Effector CD8-positive, alpha-beta T cell (primary cell): ENCODE measurements at places on chromosomes 16 and 17.

GRCh38 chr16:85616607-85617321 lies 3.6 kb downstream of the GSE1 start:
- DNase-seq: no peak

GRCh38 chr17:59778996-59779395 lies 71.5 kb downstream of the VMP1 start:
- DNase-seq: no peak

DNA sequence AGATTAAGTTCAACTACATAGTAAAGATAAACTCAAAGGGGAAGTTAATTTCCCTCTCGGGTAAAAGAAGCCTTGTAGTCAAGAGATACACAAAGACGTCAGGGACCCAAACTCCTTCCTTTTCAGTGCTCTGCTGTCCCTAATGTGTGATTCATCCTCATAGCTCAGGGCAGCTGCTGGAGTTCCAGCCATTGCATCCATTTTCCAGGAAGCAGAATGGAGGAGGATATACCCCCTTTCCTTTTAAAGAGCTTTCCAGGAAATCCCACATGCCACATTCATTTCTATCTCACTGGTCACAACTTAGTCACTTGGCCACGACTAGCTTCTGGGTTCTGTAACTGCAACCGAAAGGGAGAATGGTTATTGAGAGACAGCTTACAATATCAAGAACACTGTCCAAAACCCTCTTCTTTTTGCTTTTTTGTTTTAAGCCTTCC lies 95.3 kb downstream of the SOCS1 start:
- no peak for DNase-seq

DNA sequence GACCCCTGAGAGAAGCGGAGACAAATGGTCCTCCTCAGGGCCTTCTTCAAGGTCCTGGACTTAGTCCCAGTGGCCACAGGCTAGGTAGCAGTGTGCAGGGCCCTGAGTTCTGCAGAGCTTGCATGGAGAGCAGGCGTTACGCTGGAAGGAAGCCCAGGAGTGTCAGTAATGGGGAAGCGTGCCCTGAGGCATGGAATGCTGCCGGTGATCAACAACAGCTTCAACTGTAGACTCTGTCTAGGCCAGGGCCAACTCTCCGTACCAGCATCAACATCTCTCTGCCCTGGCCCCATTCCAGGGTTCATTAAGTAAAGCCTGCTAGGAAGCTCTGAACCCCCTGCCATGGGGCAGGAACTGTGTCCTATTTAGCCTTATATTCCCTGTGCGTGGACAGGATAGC lies 568 bp upstream of the TNK1 start:
- no peak for DNase-seq

DNA sequence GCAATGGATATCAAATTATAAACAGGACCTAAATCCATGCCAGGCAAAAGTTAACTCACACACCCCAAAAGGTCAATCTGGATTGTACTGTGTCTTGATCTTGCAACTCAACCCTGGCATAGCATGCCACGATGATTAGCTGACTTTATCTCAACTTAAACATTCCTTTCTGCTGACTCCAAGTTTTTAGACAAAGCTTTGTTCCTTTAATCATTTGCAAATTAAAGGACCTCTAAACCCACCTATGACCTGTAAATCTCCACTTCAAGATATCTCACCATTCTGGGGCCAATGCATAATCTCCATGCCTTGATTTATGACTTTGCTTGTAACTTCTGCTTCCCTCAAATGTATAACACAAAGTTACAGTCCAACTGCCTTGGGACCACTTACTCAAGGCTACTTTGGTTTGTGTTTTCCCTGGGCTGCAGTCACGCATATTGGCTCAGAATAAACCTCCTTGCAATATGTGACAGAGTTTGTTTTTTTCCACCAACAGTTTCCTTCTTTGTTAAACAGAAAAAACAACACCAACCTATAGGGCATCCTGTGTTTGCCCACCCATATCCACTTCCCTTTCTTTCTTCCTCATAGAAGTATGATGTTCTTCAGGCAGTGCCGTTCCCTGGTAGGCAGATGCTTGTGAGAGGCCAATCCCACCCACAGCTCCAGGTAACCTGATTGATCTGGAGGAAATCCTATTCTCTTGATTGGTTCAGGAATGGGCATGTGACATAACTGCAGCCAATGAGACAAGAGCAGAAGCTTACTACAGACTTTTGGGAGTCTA lies 390.6 kb upstream of the ERCC4 start:
- DNase-seq: no peak

DNA sequence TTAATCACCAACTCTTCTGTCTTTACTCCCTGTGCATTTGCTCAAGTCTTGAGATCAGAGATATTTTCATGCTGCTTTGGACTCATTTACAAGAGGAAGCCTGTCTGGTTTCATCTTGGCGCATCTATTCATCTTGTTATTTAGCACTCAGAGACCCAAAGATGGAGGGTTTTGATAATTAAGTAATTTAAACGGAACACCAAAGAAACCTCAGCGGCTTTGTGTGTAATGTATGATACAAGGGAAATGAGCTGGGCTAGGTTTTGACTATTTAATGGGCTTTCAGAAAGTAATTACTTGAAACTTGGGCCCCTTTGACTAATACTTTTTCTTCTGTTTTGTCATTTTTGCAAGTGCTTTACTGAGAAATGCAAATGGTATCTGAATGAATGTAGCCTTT lies 66.2 kb upstream of the CACNG3 start:
- no peak for DNase-seq

GRCh38 chr16:77271532-77272426 lies 72.6 kb downstream of the SYCE1L start:
- DNase-seq: no peak

GRCh38 chr17:63647936-63648335 lies 25.7 kb downstream of the MAP3K3 start:
- no peak for DNase-seq

DNA sequence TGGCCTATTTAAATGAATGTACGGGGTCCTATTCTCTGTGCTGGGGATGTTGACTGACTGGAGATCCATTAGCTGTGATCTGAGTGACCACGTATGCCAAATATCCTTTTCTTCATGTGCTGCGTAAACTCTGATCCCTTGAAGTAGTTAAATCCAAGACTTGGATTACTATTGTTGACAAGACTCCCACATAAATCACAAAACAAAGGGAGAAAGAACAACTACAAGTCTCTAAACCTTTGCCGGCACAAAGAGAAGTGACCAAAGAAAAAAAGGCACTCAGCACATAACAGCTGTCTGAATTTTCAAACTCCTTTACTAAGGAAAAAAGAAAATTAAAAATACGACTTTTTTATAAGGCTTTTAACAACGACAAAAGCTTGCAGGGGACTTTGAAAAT lies 559.9 kb upstream of the CDH8 start:
- no peak for DNase-seq

GRCh38 chr17:56681561-56682266 lies 88.2 kb downstream of the NOG start:
- DNase-seq: no peak

GRCh38 chr16:89330177-89330856 lies 112.8 kb downstream of the ZNF778 start:
- peak; percentile 35 for DNase-seq

DNA sequence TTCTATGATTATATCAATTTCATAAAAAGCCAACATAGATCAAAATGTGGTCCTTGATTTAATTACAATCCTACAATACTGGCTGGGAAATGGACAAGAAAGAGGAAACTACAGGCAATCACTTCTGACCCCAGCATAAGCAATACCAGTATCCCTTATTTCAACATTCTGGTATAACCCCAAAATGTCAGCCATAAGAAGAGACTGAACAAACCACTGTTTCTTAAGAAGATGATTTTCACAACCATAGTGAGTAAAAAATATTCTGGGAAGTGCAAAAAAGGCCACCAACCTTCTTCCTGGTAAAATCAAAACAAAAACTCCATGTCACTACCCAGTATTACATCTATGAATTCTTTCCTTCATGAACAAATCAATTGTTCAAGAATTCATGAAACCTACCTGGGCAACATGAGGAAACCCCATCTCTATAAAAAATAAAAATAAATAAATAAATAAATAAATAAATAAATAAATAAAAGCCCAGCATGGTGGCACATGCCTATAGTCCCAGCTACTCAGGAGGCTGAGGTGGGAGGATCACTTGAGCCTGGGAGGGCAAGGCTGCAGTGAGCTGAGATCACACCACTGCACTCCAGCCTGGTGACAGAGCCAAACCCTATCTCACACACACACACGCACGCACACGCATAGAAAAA lies 7.5 kb downstream of the N4BP1 start:
- DNase-seq: no peak

- no peak for DNase-seq
These were observed 397.7 kb upstream of the PMFBP1 start for GRCh38 chr16:72569677-72570076.

- DNase-seq: no peak
These were observed 1.5 kb downstream of the FLCN start for GRCh38 chr17:17235212-17236174.
